ENCODE measurements at places on chromosomes 3 and 15. TPM values are rescaled to one million over a fixed set of nuclear protein-coding genes. Genes with fewer than 3 reads are reported as not detected.

DNA sequence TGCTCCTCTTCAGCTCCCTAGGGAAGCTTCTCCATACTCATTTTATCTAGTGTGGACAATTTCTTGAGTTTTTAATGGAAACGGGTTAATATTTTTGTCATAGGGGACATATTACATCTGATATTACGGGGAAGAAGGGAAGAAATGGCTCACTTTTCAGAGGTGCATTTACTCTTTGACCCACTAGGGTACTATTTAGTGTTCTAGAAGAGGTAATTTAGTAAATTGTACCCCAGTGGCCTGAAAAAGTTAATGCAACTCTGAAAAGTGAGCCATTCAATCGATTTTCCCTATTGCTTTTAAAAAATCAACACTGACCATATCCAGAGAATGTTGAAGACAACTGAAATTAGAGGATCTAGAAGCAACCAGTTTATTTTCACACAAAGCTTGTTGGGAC is 71.2 kb downstream of the MAP2K5 start:
- peak; percentile 13 for DNase-seq

- DNase-seq: no peak
These were observed 241.8 kb upstream of the LRTM1 start for GRCh38 chr3:55169608-55170072.

- DNase-seq: no peak
These were observed 118.1 kb downstream of the CLSTN2 start for GRCh38 chr3:140052771-140053702.

DNA sequence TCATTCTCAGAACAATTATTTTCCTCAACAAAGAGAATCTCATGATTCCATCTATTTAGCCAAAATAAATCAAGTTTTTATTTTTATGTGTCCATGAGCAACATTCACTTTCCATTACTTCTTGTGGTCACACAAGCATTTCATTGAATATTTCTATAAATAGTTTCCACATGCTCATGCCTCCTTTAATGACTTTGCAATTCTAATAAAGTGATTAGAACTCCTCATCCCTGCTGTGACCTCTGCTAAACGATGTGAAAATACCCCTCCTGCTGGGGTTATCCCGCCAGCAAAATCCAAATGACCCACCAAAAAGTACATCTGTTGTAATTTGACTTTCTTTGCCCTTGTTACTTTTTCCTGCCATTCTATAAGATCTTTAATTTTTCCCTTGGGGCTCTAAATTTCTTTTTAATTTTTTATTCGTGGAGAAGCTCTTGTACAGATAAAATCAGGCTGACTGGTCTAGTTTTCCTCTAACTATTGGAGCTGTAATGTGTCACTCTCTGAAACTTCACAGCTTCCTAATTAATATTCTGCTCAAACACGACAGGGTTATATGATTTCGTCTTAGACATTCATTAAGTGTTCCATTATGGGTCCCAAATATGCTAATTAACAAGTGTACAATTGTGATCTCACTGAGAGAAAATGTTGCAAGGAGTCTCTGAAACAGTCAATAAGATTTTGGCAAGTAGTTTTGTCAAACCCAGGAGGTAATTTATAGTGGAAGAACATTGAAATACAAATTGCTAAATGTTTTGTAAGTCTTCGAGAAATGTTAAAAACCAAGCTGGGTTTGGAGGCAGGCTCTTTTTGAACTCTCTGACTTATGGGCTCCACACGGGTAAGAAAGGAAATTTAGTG is 533.1 kb upstream of the NAALADL2 start:
- no peak for DNase-seq

DNA sequence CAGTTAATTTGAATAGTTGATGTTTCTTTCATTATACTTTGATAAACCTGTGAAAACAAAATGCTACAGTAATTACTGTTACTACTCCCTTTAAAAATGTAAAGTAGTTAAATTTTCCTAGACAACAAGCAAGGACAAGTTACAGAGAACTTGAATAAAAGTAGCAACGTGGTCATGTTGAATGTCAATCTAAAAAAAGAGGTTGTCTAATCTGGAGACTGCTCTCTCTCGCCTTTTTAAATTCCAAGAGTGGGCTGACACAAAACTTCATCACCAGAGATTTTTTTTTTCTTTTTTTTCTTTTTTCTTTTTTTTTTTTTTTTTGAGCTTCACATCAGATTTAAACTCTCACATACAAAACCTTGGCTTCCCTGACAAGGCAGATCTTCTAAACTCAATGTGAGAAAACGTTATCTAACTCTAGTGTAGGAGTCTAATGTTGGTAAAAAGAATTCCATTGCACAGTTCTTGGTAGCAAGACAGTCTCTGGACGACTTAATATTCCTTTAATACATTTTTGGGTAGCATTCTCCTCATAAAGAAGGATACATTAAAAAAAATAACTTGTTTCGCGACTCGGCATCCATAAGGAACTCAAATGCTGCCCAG is 4.1 kb downstream of the FOXP1 start:
- DNase-seq: no peak

DNA sequence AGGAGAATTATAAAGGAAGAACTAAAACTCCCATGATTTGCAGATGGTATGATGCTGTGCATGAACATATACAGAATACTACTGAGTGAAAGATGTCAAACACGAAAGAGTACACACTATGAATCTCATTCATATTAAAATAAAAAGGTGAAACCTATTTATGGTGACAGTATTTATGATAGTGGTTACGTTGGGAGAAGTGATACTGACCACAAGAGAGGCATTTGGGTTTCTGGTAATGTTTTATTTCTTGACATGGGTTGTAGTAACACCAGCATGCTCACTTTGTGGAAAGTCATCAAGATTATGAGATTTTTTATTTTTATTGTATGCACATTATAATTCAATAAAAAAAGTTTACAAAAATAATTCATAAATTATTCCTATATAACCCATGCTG is 324.0 kb downstream of the GAP43 start:
- no peak for DNase-seq

- no peak for DNase-seq
These were observed 179.3 kb upstream of the UBE2E1 start for GRCh38 chr3:23626442-23626841.

GRCh38 chr15:31387092-31387478 is 60.5 kb downstream of the KLF13 start:
- DNase-seq: no peak

GRCh38 chr15:98103570-98103969 is 143.1 kb downstream of the ARRDC4 start:
- no peak for DNase-seq

DNA sequence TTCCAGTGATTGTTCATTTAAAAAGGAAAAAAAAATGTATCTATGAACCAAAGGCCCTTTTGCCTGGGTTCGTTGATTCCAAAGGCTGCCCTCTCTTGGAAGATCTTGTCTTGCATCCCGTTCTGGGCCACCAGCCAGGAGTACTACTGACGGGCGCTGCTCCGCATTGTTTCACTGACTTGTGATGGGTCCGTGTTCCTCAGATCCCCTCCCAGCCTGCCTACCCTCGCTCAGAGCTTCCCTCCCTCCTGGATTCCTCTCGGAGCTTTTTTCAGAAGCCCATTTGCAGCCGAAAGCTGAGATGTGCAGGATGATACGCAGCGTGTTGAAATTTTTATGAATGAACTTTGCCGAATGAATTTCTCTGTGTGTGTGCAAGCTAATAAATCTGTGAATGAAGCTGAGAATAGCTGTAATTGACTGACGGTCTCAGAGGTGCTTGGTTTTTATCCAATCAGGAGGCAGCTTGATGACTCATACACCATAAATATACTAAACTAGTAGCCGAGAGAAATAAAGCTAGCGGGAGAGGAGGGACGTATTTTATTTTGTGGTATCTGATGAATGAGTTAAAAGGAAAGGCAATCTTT is at the start of gene SHC4:
Gene SHC4 (minus strand): TSS at position 396 of the 590 bp plus-strand sequence. CDS start 904 bp downstream, outside the sequence.
- peak; percentile 83 for DNase-seq

Gene FILIP1L
- total RNA-seq: not detected

Gene GP5
- total RNA-seq: not detected

Gene GABRR3
- total RNA-seq: not detected

Gene MYH15
- total RNA-seq: 0.05 TPM

Gene WNT7A
- not detected for total RNA-seq
